ENCODE measurements at places on chromosomes 12 and 14. TPM values are rescaled to one million over a fixed set of nuclear protein-coding genes. Genes with fewer than 3 reads are reported as not detected.

GRCh38 chr14:66131111-66131510 lies 355.1 kb upstream of the CCDC196 start:
- H3K4me1 ChIP-seq, result no peaks in the 10 kb centered on the region
- no peaks in the 10 kb centered on the region for H3K27me3 ChIP-seq
- H3K27ac ChIP-seq, result no peak overlapping the region
- no peak overlapping the region for H3K4me3 ChIP-seq

ZFHX2 gene
- 0.28 TPM for total RNA-seq

- H3K27me3 ChIP-seq, result no peaks in the 10 kb centered on the region
- no peaks in the 10 kb centered on the region for H3K36me3 ChIP-seq
- H3K4me3 ChIP-seq, result no peak overlapping the region
Measured at GRCh38 chr14:41285186-41285748, 321.4 kb upstream of the LRFN5 start.

GRCh38 chr14:79802093-79802492 lies 409.2 kb downstream of the DIO2 start:
- no peaks in the 10 kb centered on the region for H3K4me1 ChIP-seq
- peak; percentile 29 for DNase-seq
- no peak overlapping the region for H3K4me3 ChIP-seq
- no peak overlapping the region for H3K27ac ChIP-seq
- H3K36me3 ChIP-seq, result no peaks in the 10 kb centered on the region
- no peaks in the 10 kb centered on the region for H3K27me3 ChIP-seq

MUCL1 gene
- total RNA-seq, result not detected

DNA sequence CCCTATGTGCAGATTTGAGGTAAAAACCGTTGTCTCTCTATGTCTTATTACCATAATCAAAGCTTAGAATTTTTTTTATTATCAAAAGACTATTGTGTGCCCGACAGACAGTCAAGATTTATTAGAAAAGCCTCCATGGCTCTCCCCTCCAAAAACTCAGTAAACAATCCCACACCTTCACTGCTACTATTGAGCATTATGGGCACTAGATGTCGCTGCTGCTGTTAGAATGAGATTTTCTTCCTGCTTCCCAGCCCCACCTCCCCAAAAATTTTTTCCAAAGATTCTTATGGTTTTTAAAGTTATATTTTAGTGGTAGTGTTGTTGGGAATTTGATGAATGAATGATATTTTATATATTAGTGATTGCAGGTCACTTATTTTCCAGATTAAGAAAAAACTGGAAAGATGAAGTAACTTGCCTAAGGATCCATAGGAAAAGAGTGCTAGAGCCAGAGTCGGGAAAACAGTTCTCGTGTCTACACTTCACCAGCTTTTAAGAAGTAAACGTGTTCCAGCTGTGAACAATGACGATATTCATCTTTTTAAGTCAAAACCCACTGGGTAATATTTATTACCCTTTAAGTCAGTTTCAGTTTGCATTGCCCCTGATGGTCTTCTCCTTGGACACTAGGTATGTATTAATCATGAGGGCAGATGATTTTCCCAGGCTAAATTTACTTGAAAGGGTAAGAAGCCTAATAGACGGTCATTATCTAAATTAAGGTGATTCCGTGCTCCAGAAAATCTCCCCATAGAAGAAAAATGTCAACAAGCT lies 12.2 kb upstream of the FOXG1 start:
- peaks cover 9% of the 10 kb centered on the region for H3K4me1 ChIP-seq
- no peaks in the 10 kb centered on the region for H3K36me3 ChIP-seq
- H3K27ac ChIP-seq, result no peak overlapping the region
- peaks cover 55% of the 10 kb centered on the region for H3K27me3 ChIP-seq
- DNase-seq, result peak; percentile 64

- no peak overlapping the region for H3K27ac ChIP-seq
- DNase-seq, result no peak
Measured at GRCh38 chr12:42338280-42338679, 12.3 kb downstream of the PPHLN1 start.

AQP6 gene
- total RNA-seq, result not detected

- H3K4me1 ChIP-seq, result peaks cover 30% of the 10 kb centered on the region
- peak overlapping the region; percentile 77 for H3K27ac ChIP-seq
- H3K36me3 ChIP-seq, result no peaks in the 10 kb centered on the region
Measured at GRCh38 chr12:130982565-130983225, 29.0 kb downstream of the ADGRD1 start.

ABCD2 gene
- 0.16 TPM for total RNA-seq

DNA sequence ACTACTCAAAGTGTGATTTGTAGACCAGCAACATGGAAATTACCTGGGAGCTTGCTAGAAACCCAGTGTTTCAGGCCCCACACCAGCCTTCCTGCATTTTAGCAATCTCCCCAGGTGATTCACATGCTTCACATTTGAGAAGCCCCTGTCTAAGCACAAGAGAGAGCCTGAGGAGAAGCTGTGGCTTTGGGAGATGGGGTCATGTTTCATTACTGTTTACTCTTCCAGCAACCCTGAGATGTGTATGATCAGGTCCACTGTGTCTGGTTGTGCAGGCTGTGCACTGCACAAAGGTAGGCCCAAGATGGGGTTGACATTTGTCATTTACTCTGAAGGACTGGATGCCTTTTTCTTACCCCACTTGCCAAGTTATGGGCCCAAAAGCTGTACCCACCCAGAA lies 190.1 kb downstream of the SLC41A2 start:
- no peaks in the 10 kb centered on the region for H3K27me3 ChIP-seq
- DNase-seq, result no peak
- no peaks in the 10 kb centered on the region for H3K4me1 ChIP-seq
- H3K36me3 ChIP-seq, result no peaks in the 10 kb centered on the region
- no peak overlapping the region for H3K4me3 ChIP-seq
- no peak overlapping the region for H3K27ac ChIP-seq

GRCh38 chr12:20040184-20040583 lies 328.2 kb upstream of the PDE3A start:
- H3K4me1 ChIP-seq, result no peaks in the 10 kb centered on the region
- H3K36me3 ChIP-seq, result no peaks in the 10 kb centered on the region
- DNase-seq, result no peak
- no peak overlapping the region for H3K27ac ChIP-seq

TBC1D30 gene
- total RNA-seq, result 4.7 TPM

OR4M1 gene
- not detected for total RNA-seq

DNA sequence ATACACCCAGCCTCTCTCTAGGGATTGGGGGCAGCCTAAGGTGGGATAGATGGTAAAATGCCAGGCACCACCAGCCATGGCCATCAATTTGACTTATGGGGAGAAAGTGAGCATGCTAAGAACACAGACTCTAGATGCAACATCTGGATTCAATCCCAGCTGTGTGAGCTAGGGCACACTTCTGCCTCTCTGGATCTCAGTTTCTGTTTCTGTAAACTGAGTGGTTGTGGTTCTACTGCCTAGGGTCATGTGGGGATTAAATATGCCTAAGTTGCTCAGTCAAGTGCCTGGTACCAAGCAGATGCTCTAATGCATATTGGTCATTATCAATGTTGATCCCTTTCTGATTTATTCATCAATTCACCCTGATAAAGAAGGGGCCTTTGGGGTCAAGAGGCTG lies 12.6 kb upstream of the OAS1 start:
- peaks cover 3% of the 10 kb centered on the region for H3K27me3 ChIP-seq
- DNase-seq, result no peak
- H3K4me1 ChIP-seq, result no peaks in the 10 kb centered on the region
- no peak overlapping the region for H3K27ac ChIP-seq

DNA sequence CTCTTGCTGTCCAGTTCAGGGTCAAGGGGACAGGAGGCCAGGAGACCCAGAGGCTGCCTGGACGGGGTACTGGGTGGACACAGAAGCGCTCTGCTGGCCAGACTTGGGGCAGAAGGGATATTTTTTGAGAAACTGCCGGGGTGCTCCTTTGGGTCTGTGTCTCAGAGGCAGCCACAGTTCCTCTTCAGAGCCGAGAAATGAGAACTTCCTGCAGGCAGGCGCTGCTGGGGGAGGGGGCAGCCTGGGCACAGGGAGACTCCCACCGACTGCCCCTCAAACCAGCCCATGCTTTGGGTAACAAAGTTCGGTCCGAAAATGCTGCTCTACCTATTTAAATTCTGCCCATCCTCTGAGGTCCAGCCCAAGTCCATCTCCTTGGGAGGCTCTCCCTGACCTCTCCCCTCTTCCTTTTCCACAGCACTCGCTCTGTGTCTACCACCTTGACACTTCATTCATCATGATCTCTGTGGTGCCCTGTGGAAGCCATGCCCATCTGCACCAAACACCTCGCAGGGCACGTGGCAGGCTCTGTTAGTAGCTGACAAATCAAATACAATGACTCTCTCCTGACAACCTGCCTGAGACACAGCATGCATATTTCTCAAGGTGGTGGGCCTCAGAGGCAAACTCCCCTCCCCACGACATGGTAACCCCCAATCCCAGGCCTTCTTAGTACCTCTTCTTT lies 16.4 kb downstream of the HDAC7 start:
- H3K36me3 ChIP-seq, result no peaks in the 10 kb centered on the region
- DNase-seq, result no peak
- peaks cover 30% of the 10 kb centered on the region for H3K4me1 ChIP-seq
- no peak overlapping the region for H3K4me3 ChIP-seq
- no peaks in the 10 kb centered on the region for H3K27me3 ChIP-seq

DNA sequence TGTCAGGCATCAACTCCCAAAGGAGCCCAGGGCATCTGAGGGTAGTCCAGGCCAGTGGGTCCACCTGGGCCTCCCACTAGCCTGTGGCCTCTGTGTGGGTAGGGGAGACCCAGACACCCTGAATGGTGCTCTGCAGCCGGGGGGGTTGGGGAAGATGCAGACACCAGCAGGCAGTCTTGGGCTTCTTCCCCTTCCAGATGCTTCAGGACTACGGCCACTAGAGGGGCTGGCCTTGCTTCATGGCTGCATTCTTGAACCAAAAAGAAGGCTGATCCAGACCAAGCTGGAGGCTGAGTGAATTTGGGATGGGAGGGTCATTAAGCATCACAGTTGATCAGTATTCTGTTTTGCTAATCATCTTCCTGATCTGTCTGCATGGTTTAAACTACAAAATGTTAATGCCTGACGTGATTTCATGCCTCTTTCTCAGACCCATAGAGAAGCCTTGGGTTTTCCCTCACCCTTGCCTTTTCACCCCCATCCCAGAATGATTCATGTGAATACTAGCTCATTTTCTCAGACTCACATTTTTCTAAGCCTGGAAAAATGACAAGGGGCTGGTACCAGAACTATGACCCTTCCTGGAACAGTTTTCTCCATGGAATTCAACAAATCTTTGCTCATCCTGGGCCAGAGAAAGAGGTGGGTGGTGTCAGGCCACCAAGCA lies 134.2 kb downstream of the NTF3 start:
- no peak overlapping the region for H3K4me3 ChIP-seq
- H3K27ac ChIP-seq, result no peak overlapping the region
- H3K4me1 ChIP-seq, result peaks cover 8% of the 10 kb centered on the region
- no peaks in the 10 kb centered on the region for H3K36me3 ChIP-seq
- no peaks in the 10 kb centered on the region for H3K27me3 ChIP-seq
- no peak for DNase-seq

CARMIL3 gene
- 0.40 TPM for total RNA-seq

SLC6A15 gene
- total RNA-seq, result 2.5 TPM

SMCO2 gene
- total RNA-seq, result not detected

ARHGDIB gene
- total RNA-seq, result 20.4 TPM

COX14 gene
- 73.5 TPM for total RNA-seq

NFATC4 gene
- total RNA-seq, result 37.8 TPM

- peak overlapping the region; percentile 27 for H3K27ac ChIP-seq
- DNase-seq, result peak; percentile 54
- H3K36me3 ChIP-seq, result no peaks in the 10 kb centered on the region
Measured at GRCh38 chr14:101557811-101558738, 3.2 kb upstream of the DIO3 start.

GRCh38 chr14:62329427-62329826 lies 567.2 kb downstream of the SNAPC1 start:
- H3K4me3 ChIP-seq, result no peak overlapping the region
- DNase-seq, result no peak
- H3K27ac ChIP-seq, result no peak overlapping the region
- no peaks in the 10 kb centered on the region for H3K36me3 ChIP-seq
- no peaks in the 10 kb centered on the region for H3K27me3 ChIP-seq

- no peak overlapping the region for H3K27ac ChIP-seq
- no peak for DNase-seq
Measured at GRCh38 chr12:95583933-95584332, 32.7 kb upstream of the USP44 start.

GRCh38 chr12:25387732-25388050 lies 137.0 kb upstream of the KRAS start:
- no peaks in the 10 kb centered on the region for H3K27me3 ChIP-seq
- no peaks in the 10 kb centered on the region for H3K36me3 ChIP-seq
- H3K4me1 ChIP-seq, result peaks cover 7% of the 10 kb centered on the region
- H3K4me3 ChIP-seq, result no peak overlapping the region
- H3K27ac ChIP-seq, result no peak overlapping the region
- no peak for DNase-seq

DNA sequence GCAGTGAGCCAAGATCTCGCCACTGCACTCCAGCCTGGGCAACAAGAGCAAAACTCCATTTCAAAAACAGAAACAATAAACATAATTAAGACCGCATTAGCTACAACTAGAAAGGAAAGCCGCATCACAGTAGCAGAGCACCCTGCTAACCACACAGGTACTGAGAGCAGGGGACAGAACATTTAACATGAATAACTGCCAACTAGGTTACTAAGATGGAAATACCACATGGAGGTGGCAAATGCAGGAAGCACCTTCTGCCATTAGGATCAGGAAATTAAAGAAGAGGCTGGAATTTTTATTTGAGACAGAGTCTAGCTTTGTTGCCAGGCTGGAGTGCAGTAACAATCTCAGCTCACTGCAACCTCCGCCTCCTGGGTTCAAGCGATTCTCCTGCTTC lies 41.9 kb downstream of the CDC42BPB start:
- H3K4me3 ChIP-seq, result no peak overlapping the region
- H3K36me3 ChIP-seq, result no peaks in the 10 kb centered on the region
- no peaks in the 10 kb centered on the region for H3K4me1 ChIP-seq
- no peak for DNase-seq
- no peaks in the 10 kb centered on the region for H3K27me3 ChIP-seq
- no peak overlapping the region for H3K27ac ChIP-seq

- DNase-seq, result no peak
- no peaks in the 10 kb centered on the region for H3K27me3 ChIP-seq
- H3K36me3 ChIP-seq, result no peaks in the 10 kb centered on the region
- no peak overlapping the region for H3K27ac ChIP-seq
- H3K4me3 ChIP-seq, result no peak overlapping the region
- H3K4me1 ChIP-seq, result peaks cover 49% of the 10 kb centered on the region
Measured at GRCh38 chr14:99546234-99546879, 57.6 kb downstream of the CCDC85C start.

GRCh38 chr14:105843444-105844046 lies 317.2 kb downstream of the TMEM121 start:
- no peak for DNase-seq
- no peak overlapping the region for H3K4me3 ChIP-seq
- no peaks in the 10 kb centered on the region for H3K27me3 ChIP-seq
- no peaks in the 10 kb centered on the region for H3K4me1 ChIP-seq
- no peak overlapping the region for H3K27ac ChIP-seq

DNA sequence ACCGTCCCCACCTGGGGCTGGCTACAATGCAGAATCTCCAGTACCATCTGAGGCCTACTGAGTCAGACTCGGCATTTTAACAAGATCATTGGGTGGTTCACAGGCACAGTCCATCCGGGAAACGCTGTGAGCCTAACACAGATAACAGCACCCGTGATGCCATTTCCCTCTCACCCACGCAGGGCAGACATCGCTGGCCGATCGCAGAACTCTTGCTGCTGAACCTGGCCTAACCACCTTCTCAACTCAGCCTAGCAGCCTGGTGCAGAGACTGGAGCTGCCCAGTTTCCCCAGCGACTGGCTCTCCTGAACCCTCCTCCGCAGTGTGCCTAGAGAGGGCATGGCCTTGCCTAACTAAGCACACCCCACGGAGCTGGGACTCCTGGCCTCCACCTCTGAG lies 83.3 kb downstream of the NCOR2 start:
- DNase-seq, result no peak
- H3K36me3 ChIP-seq, result no peaks in the 10 kb centered on the region
- H3K27ac ChIP-seq, result no peak overlapping the region
- H3K4me1 ChIP-seq, result peaks cover 34% of the 10 kb centered on the region
- no peak overlapping the region for H3K4me3 ChIP-seq

Data from hepatocyte (in vitro differentiated cells).